ENCODE measurements at places on chromosomes 3 and 15.

- DNase-seq, result no peak
Observed at GRCh38 chr3:123201223-123201556, 553 bp upstream of the SEC22A start.

- no peak for DNase-seq
Observed at GRCh38 chr3:80285388-80285787, 517.6 kb upstream of the ROBO1 start.

DNA sequence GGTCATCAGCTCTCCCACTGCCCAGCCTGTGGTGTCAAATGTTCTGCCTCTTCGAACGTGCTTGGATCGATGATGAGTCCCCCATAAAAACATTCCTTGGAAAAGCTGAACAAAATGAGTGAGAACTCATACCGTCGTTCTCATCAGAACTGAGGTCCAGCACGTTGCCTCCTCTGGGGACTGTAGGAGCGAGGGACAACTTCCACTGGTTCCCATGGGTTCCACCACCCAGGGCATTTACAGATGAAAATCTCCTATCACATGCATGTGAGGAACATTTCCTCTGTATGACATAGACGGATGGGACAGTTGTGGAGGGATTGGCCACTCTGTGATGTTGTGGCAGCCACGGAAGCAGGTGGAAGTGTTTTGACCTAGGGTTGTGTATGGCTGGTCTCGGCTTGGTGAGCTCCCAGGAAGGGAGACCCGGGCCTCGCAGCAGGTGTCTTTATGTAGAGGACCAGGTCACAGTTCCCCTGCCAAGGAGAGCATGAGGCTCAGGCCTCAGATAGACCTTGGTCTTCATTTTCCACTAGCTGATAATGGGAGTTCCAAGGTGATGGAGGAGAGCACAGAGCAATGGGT, 113.0 kb downstream of the SNRPN start:
- no peak for DNase-seq

- DNase-seq, result no peak
Observed at GRCh38 chr3:55407426-55407820, 79.7 kb downstream of the WNT5A start.

- DNase-seq, result no peak
Observed at GRCh38 chr15:49044766-49045606, 1.3 kb downstream of the SECISBP2L start.
